ENCODE measurements at places on chromosomes 5 and 9.

DNA sequence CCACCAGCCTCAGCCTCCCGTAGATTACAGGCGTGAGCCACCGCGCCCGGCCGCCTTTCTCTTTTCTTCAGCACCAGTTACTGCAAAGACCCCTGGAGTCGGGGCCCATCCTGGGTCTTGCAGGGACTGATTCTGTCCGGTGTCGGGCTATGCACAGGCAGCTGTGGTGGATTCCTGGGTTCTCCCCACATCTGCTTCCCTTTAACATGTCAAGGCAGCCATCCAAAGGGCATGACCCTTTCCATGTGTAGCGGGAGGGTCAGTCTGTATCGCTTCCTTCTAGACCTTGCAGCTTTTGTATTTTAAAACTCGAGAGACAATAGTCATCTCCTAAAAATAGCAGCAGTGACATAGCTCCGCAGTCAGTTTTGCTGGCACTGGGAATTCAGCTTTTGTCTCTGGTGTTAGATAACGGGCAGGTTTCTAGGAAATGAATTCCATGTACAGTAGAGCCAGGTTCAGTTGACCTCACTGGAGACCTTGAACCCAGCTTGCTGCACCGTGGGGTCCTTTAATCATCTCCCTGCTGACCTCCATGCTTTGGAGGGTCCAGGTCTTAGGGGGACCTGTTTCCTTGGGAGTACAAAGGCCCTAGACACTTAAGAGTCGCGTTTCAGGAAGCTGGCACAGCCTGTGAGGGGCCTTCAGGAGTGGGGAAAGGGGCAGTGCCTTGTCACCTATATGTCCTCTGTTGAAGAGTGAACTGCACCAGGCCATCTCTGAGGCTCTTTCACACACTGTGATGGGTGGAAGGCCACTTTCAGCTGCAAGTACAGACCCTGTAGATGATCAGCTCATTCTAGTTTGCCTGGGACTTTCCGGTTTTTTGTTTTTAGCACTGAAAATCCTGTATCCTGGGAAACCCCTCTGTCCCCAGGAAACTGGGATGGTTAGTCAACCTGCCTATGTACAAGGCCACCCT, 13.8 kb downstream of the ANKRD33B start:
- no peak for DNase-seq

- DNase-seq: no peak
Observed at GRCh38 chr5:151158287-151158661, 695 bp upstream of the ANXA6 start.

GRCh38 chr5:159411115-159411514, 80.8 kb upstream of the IL12B start:
- DNase-seq: no peak

DNA sequence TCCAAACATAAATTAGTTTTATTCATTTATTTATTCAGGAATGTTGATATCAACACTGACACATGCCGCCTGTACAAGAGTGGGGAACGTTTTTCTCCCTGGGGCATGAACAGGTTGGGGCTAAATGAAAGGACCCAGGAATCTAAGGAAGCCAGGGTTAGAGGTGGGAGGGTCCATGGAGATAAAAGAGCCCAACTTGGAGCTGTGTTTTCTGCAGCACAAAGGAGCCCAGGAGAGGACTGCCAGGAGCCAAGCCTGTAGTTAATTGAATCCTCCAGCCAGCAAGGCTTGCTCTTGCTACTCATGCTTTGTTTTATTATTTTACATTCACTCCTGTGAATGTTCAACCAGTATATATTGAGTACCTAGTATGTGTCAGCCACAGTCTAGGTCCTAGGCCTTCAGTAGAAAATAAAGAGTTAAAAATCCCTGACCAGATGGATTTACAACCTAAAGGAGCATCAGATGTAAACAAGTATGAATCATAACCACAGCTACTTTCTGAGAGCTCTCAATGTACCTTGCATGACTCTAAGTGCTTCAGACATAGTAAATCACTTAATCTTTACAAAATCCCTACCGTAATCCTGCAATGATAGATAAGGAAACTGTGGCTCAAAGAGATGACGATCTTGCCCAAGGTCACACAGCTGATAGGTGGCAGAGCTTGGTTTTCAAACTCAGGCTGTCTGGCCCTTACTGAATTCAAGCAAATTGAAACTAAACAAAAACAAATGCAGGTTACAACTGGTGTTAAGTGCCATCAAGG, 69.8 kb downstream of the ASTN2 start:
- DNase-seq: no peak

DNA sequence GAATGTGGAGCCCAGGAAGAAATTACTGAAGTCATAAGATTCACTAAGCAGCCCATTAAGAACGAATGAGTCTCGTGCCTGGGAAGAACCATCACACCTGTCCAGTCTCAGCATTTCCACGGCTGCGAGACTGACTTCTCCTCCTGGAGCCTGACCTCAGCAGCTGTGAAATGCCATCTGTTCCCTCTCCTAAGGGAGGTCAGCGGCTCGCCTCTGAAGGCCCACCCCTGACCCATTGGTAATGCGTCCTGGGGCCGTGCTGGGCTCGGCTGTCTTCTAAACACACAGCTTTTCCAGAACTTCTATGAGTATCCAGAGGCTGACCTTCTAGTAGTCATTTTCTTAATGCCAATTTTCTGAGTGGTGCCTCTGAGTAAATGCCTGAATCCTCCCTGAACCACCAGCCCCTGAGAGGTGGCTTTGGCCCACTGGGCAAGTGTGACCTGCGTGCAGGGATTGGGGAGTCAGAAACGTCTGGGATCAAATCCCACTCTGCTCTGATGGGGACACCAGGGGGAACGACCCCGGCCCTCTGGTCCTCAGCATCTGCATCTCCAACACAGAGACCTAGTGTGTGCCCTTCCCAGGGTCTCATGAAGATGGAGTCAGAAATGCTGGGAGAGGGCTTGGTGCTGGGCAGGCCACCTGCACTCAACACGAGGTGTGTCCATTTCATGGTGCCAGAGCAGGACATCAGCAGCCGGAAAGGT, 5.7 kb downstream of the SLC6A3 start:
- DNase-seq: no peak

DNA sequence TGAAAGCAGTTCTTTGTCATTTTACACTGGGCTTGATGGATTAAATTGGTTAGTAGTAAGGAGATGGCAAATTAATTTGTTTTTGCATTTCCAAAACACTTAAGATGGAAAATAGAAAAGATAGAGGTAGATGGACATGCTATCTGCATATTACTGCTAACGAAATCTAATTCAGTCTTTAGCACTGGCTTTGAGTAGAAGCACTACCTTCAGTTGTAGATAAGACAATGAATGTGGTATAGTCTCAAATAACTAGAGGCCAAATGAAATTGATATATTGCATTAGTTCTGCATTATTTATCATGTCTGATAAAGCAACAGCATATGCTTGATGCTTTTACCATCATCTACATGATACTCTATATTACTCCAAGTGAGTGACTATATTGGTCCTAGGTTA, 33.4 kb downstream of the KIAA1958 start:
- no peak for DNase-seq

DNA sequence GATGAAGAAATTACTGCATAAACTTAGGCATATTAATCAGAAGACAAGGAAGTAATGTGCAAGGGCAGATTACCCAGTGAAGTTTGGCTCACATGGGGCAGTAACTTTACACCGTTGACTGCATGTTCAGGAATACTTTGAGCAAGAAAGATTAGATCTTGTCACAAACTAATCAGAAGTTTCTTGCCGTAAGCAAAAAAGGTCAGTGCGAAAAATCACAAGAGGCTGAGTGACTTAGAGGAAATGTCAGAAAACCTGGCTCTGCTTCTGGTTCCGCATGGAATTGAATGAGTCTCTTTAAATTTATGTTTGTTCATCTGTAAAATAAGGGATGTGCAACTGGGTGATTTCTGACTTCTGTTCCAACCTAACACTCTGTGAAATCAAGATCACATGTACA, 64.4 kb downstream of the PARP8 start:
- DNase-seq: no peak

GRCh38 chr5:172573986-172574870, 66.8 kb upstream of the NEURL1B start:
- DNase-seq: no peak

DNA sequence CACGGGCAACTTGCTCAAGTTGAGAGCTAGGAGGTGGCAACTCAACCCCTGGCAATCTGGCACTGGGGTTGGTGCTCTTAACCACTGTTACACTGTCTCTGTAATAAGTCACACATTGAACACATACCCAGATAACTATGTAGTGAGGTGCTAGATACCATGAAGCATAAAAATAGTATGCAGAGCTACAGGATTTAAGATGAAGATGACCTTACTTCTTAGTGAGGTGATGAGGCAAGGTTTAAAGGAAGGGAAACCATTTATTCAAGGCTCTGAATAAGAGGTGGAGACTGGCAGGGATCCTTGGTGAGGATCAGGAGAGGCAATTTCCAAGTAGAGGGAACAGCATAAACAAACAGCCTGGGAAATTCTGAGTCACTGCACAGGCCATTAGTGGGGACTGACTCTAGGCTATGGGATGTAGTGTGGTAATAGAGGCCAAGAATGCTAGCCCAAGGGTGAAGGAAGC, 67.6 kb upstream of the NR3C1 start:
- no peak for DNase-seq

- DNase-seq: no peak
Observed at GRCh38 chr5:119789406-119790117, 160.2 kb downstream of the FAM170A start.

DNA sequence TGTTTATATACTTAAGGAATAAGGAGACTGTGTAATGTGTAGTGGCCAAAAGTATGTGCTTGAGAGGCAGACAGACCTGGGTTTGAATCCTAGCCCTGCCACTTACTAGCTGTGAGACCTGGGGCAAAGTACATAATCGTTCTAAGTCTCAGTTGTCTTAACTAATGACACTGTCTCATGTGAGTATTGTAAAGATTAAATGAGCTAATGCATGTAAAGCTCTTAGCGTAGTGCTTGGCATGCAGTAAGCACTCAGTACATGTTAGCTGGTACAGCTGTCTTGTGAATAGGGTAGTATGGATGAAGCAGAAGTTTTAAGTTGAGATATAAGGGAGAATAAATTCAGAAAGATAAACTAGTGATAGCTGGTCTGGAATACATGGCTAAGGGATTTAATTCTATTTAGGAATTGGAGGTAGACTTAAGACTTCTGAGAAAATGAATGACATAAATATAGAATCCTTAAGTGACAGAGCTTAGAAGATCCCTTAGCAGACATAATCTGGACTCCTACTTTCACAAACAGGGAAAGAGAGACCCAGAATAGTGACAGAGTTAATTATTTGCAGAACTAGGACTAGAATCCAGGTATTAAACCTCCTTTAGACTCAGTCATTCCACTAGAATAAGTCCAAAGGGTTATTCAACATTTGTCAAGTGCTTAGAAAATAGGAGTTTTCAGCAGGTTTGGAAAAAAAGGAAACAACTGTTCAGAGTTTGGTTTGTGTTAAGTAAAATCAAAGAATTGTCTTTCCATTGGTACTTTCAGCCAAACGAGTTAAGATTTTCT, 13.1 kb downstream of the GPR21 start:
- DNase-seq: no peak

DNA sequence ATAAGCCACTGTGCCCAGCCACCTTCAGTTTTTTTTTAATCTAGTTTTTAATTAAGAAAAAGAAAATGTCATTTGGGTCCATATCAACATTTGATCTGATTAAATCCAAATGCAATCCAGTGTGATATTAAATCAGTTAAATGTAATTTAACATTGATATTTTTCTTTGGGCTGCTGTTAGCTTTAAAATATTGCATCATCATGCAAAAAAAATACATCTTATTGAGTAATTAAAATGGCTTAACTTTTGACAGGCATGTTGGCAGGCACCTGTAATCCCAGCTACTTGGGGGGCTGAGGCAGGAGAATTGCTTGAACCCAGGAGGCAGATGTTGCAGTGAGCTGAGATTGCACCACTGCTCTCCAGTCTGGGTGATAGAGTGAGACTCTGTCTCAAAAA, 22.7 kb upstream of the LRRC70 start:
- no peak for DNase-seq

DNA sequence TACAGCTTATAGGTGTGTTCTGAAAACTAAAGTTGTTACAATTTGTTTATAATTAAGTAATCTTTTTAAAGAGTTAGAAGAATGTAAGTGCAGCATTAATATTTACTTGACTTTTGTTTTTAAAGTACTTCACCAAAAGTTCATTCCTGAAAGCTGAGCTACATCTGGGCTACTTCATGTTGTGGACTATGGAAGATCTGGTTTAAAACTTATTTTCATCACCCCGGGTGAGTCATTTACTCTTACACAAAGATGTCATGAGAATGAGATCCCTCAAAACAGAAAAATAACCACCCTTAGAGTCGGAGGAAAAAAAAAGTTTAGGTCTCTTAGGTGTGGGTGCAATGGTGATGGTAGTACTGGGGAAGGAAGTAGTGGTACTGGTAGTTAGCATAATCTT, 5.1 kb downstream of the POU5F2 start:
- no peak for DNase-seq

DNA sequence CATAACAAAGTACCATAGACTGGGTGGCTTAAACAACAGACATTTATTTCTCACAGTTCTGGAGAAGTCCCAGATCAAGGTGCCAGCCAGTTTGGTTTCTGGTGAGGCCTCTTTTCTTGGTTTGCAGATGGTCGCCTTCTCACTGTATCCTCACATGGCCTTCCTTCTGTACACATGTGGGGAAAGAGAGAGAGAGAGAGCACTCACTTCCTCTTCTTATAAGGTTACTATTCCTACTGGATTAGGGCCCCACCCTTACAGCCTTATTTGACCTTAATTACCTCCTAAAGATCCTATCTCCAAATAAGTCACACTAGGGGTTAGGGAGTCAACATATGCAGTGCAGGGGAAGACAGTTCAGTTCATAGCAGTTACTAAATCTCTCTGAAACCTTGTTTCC, 205.6 kb upstream of the GDNF start:
- no peak for DNase-seq

- DNase-seq: no peak
Observed at GRCh38 chr9:103811462-103811861, 282.6 kb upstream of the SMC2 start.

DNA sequence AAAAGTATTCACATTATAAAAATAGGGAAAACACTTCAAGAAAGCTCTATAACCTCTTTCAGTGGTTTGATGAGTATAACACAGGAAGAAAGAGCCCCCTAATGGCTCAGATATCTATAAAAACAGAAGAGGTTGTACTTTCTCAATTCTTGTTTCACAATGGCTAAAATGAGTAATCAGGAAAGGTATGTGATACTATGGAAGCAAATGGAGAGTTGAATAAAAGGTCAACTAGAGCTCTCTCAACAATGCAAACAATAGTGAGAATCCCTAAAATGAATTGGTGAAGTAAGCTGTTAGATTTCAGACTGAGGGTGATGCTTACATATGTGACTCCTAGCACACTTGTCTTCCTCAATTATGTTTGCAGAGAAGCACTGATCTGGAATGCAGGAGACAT, 584.6 kb upstream of the CDH18 start:
- DNase-seq: no peak

DNA sequence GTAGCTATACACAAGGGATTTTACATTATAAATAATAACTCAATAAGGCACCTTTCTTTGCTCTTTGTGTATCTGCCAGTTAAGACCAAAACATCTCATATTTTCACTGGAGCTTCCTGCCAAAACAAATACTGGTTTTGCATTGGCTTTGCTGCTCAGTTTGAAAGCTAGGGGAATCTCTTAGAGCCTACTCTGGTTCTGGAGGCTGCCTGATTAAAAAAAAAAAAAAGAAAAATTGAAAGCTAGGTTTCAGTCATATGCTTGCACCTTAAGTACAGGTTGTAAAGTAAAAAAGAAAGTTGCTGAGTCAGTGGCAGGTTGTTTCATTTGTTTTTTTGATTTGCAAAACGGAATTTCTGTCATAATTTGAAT, 2.3 kb downstream of the DENND4C start:
- no peak for DNase-seq
